Camera-type eye (tissue), 1 donor: ENCODE measurements at places on chromosomes 6 and 20. TPM values are rescaled to one million over a fixed set of nuclear protein-coding genes. Genes with fewer than 3 reads are reported as not detected.

The MOG gene
- 0.16 TPM for total RNA-seq

The CST7 gene
- total RNA-seq = 0.60 TPM

The C6orf15 gene
- not detected for total RNA-seq

The GRIK2 gene
- 88.6 TPM for total RNA-seq

The DEFB114 gene
- not detected for total RNA-seq

The HLA-DRA gene
- total RNA-seq = 40.0 TPM

The CST5 gene
- not detected for total RNA-seq

The FRMD1 gene
- not detected for total RNA-seq

The CLPSL2 gene
- not detected for total RNA-seq

The C6orf52 gene
- total RNA-seq = not detected

The B3GAT2 gene
- total RNA-seq = 15.0 TPM

The OR11A1 gene
- not detected for total RNA-seq

The PEX7 gene
- 13.3 TPM for total RNA-seq

The ZNF391 gene
- total RNA-seq = 4.6 TPM

The PAX1 gene
- total RNA-seq = 0.33 TPM

The PSORS1C1 gene
- total RNA-seq = 0.22 TPM

The GSTA2 gene
- not detected for total RNA-seq

The KHDC1L gene
- total RNA-seq = 1.0 TPM

The PRR18 gene
- 0.22 TPM for total RNA-seq

The PROKR2 gene
- total RNA-seq = not detected

The KCNK15 gene
- 1.4 TPM for total RNA-seq

The RSPO4 gene
- total RNA-seq = 0.66 TPM

The NKX2-2 gene
- total RNA-seq = not detected
